ENCODE measurements at places on chromosomes 16 and 17. TPM values are rescaled to one million over a fixed set of nuclear protein-coding genes. Genes with fewer than 3 reads are reported as not detected.

Gene SRCIN1
- total RNA-seq, result 2.4 TPM

Gene TBC1D3G
- total RNA-seq, result not detected

Gene KRTAP1-4
- total RNA-seq, result not detected

Gene SDK2
- total RNA-seq, result 0.54 TPM

Gene ZSWIM7
- 45.6 TPM for total RNA-seq

Gene ACAP1
- 4.0 TPM for total RNA-seq

Gene PPM1E
- total RNA-seq, result 0.07 TPM

Gene SLC5A11
- 0.31 TPM for total RNA-seq

Gene WNT9B
- total RNA-seq, result not detected

Gene MT1F
- total RNA-seq, result 13.0 TPM

Gene TEFM
- 19.7 TPM for total RNA-seq

Gene BMERB1
- 89.2 TPM for total RNA-seq

Gene CPHXL2
- not detected for total RNA-seq

Gene TSPOAP1
- total RNA-seq, result not detected

Gene C16orf54
- total RNA-seq, result not detected

Gene CTRB2
- not detected for total RNA-seq

Gene TK1
- 244 TPM for total RNA-seq

Gene SCIMP
- not detected for total RNA-seq

Gene PRSS27
- total RNA-seq, result 1.2 TPM

Gene UBFD1
- total RNA-seq, result 44.5 TPM

Gene MAPT
- total RNA-seq, result 2.1 TPM

Gene TBC1D3
- total RNA-seq, result not detected

Gene SEPTIN12
- not detected for total RNA-seq

Gene ZFP3
- total RNA-seq, result 1.1 TPM

Gene SPNS3
- total RNA-seq, result 0.06 TPM

Gene PALB2
- total RNA-seq, result 11.7 TPM

Gene NSMCE1
- total RNA-seq, result 60.9 TPM

All from A549 treated with CORT108297 at 1 μM for 4 hours (cell line).